ENCODE measurements at places on chromosomes 1 and 21. TPM values are rescaled to one million over a fixed set of nuclear protein-coding genes. Genes with fewer than 3 reads are reported as not detected.

SIPA1L2 gene
- 6.2 TPM for total RNA-seq

VWA5B1 gene
- total RNA-seq: not detected

DNAJC28 gene
- total RNA-seq: 2.1 TPM

S100A9 gene
- not detected for total RNA-seq

CFAP74 gene
- not detected for total RNA-seq

DNAH14 gene
- 9.9 TPM for total RNA-seq

HIVEP3 gene
- 3.6 TPM for total RNA-seq

FCN3 gene
- not detected for total RNA-seq

SLC9C2 gene
- total RNA-seq: not detected

DNA sequence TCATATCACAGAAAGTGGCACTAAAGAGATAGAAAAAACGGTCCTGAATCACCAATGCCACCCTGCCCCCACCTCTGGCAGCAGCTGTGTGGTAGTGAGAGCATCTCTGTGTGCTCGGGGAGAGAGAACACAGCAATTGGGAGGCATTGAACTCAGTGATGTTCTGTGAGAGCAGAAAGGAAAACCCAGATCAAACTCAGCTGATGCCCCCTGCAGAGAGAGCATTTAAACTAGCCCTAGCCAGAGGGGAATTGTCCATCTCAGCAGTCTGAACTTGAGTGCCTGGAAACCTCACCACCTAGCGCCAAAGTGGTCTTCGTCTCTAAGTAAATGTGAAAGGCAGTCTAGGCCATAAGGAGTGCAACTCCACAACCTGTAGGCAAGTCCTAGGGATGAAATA is 21.3 kb downstream of the SLC44A5 start:
- DNase-seq: no peak

DNA sequence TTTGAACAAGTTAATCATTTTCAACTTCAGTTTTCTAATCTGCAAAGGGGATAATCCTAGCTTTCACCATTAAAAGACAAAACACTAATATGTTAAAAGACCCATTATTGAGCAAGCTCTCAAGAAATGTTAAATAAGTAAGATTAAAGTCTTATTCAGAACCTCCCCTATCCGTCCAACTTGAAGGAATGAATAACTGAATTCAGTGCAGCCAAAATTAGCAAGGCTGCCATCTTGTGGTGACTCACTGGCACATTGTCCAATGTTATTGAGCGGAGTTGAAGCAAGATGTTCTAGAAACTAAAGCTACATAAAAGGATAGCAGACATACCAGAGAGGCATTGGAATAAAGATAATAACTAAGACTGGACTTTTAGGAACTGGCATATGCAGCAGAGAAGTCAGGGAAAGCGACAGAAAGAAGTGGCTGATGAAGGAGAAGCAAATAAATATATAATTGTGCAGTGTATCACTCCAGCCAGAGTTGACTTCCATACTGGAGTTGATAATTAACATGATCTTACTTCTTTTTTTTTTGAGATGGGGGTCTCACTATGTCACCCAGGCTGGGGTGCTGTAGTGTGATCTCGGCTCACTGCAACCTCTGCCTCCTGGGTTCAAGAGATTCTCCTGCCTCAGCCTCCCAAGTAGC is 8.2 kb upstream of the CAP1 start:
- DNase-seq: peak; percentile 63

GRCh38 chr1:82867781-82868180 is 1067.0 kb downstream of the ADGRL2 start:
- no peak for DNase-seq

GRCh38 chr1:50699795-50700194 is 260.3 kb downstream of the FAF1 start:
- no peak for DNase-seq

DNA sequence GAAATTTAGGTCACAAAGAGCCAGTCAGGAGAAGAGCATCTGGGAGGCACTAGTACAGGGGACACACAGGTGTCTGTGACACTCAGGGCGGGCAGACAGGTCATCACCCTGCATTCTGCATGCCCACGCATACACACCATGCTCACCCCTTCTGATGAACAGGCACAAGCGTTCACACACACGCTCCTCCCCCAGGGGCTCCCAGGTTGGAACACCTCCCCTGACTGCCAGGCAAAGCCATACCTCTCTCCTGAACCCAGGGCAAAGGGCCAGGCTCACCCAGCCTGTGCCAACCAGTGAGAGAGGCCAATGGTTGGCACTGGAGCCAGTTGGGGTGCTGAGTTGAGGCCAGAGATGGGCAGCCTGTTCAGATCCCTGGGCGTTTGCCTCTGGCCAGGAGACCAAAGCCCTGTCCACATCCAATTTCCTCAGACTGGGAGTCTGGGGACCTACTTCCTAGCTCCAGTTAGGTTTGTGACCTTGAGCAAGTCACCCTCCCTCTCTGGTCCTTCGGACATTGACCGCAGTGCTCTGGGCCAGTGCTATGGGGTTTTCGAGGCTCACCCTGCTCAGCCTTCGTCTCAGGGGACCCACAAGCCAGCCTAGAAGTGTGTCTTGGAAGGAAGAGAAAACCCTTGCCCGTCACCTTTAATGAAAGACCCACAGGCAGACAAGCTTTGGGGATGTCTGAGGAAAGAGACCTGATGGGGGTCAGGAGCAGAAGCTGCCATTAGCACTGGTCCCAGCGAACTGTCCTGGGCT is 5.8 kb upstream of the LAD1 start:
- no peak for DNase-seq

GRCh38 chr1:19033515-19033839 is 77.0 kb upstream of the IFFO2 start:
- no peak for DNase-seq

DNA sequence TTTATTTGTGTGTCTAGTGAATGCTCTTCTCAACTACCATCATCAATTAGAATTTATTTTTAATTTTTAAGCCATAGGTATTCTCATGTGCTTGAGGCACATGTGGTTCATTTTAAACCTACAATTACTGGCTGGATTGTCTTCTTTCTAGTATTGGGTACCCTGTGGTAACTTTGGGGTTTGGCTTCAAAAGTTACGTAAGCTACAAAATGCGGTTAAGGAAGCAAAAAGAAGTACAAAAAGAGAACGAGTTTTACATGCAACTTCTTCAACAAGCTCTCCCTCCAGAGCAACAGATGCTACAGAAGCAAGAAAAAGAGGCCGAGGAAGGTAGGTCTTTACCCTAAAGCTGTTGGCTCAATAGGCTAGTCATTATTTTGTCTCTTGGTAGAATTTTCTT is 25.8 kb downstream of the MACO1 start:
- DNase-seq: no peak

GRCh38 chr1:92791487-92792066 is 6.7 kb upstream of the EVI5 start:
- peak; percentile 22 for DNase-seq

DNA sequence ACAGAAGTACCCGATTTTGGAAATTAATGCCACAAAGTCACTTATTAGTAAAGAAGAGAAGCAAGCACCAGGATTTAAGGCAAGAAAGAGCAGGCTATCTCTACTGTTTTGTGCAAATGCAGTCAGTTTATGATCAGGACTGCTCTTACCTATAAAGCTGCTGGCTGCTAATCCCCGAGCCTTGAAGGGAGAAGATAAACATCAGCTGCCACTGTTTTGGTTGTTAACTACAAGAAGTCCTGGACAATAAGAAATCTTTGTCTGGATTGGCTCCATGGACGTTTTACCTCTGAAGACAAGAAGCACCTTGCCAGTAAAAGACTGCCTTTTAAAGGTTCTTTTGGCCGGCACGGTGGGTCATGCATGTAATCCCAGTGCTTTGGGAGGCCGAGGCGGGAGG is 21.4 kb downstream of the FRRS1 start:
- DNase-seq: no peak

DNA sequence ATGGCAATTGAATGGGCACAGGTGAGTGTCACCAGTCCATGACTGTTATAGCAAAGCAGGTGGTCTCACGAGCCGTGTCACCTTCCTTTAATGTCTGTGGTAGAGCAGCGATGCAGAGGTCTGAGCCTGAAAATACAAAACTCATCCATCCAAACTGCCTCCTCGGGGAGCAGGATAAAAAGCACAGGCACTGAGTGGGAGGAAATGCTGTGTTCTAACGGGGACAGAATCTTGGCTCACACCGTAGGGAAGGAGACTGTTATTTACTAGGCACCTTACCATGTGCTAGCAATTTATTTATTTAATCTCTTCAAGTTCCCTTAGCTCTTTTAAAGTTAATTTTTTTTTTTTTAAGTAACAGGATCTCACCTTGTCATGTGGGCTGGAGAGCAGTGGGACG is 1.2 kb downstream of the ASCL5 start:
- no peak for DNase-seq

DNA sequence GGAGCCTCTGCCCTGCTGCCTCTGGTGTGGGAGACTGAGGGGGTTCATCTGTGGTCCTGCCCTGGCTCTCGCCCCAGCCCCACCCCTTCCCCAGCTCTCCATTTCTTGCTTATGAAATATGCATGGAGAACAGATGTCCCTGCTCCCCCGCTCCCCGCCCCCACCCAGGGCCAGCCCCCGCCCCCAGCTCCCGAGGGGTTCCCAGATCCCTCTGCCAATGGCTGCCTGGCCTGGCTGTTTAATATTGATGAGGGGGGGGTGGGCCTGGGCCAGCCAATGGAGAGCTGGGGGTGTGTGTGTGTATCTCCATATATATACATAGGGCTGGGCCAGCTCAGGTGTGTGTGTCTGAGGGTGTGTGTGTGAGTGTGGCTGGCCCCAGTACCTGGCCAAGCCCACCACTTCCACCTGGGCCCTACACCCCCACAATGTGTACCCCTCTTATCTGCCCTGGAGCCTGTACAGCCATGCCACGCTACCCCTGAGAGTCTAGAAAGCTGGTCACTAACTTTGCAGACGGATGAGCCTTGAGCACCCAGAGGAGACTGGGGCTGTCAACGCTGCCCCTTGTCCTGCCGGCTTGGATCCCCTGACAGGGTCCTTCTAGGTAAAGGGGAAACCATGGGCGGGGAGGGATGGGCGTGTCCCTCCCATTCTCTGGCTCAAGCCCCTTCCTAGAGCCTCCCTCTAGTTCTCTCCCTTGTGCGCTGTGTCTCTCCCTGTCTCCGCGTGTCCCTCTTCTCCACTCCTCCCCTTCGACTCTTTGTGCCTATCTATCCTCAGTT is at the start of gene NHLH1:
Gene NHLH1, plus strand, starts transcription at position 341 of the 785 bp plus-strand sequence. CDS start 3,661 bp downstream, outside the sequence.
- peak; percentile 58 for DNase-seq

- no peak for DNase-seq
Observed at GRCh38 chr1:37362594-37363385, 111.6 kb upstream of the ZC3H12A start.

- DNase-seq: no peak
Observed at GRCh38 chr1:152348447-152348846, 11.4 kb downstream of the FLG2 start.

- no peak for DNase-seq
Observed at GRCh38 chr1:44929531-44929930, 56.9 kb downstream of the EIF2B3 start.

- DNase-seq: no peak
Observed at GRCh38 chr1:64265141-64265540, 61.7 kb downstream of the UBE2U start.

GRCh38 chr1:109134423-109134822 is 20.5 kb downstream of the ELAPOR1 start:
- no peak for DNase-seq

GRCh38 chr1:221783936-221784335 is 42.0 kb upstream of the DUSP10 start:
- no peak for DNase-seq

DNA sequence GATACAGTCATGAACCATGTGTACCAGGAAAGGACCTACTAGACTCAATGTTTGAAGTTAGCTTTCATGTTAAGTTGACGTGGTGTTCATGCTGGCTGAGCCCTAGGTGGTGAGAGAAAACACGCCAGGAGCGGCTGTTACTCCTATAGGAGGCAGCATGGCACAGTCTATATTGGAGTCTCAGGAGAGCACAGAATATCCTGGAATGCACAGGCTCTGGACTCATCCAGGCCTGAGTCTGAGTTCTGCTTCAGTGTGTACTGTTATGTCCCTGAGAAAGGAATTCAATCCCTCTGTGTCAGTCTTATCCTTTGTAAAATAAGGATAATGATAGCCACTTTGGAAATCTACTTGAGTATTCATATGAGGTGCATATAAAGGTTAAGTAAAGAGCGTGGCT is 41.2 kb downstream of the DPT start:
- peak; percentile 17 for DNase-seq
